ENCODE measurements at places on chromosomes 1 and 21.

- peak; percentile 70 for DNase-seq
Measured at GRCh38 chr1:64098846-64099582, 104.4 kb upstream of the UBE2U start.

DNA sequence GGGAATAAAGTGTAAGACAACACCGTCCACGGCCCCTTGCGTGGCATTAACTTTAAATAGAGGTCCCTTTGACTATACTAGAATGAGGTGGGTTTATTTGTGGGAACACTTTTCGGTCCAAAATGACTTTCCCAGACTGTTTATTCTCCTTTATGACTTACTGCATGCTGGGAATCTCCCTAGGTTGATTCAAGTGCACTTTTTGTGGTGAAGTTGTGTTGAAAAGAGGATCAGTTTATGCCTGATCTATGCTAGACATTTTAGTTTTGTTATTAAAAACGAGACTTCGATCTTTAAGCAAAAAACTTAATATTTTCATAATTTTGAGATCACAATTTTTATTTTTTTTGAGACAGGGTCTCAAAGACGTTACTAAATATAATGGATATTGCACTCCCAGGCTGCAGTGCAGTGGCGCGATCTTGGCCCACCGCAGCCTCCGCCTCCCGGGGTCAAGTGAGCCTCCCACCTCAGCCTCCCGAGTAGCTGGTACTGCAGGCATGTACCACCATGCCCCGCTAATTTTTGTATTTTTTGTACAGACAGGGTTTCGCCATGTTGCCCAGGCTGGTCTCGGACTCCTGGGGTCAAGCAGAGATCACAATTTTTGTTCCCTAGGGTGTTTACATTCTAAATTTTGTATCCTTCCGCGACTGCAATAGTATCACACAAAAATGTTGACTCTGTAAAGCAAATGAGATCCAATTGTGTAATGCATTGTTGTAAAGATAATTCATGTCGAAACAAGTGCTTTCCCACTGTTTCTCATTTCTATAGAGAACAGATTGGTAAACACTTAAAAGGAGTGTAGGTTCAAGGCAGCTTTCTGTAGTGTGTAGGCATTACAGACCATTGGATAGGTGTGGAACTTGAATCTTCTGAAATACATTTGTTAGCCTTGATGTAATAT, 1.6 kb downstream of the CDC42 start:
- DNase-seq, result no peak

GRCh38 chr1:117544509-117545109, 61.2 kb upstream of the TENT5C start:
- DNase-seq, result no peak

GRCh38 chr1:28147264-28148094, 29.0 kb downstream of the PTAFR start:
- no peak for DNase-seq

DNA sequence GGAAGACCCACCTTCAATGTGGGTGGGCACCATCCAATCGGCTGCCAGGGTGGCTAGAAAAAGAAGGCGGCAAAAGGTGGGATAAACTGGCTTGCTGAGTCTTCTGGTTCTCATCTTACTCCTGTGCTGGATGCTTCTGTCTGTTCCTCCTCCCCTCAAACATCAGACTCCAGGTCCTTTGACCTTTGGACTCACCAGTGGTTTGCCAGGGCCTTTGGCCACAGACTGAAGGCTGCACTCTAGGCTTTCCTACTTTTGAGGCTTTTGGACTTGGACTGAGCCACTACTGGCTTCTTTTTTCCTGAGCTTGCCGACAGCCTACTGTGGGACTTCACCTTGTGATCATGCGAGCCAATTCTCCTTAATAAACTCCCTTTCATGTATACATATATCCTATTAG, 55.9 kb downstream of the VCAM1 start:
- no peak for DNase-seq

- no peak for DNase-seq
Measured at GRCh38 chr1:115356356-115356755, 18.3 kb upstream of the NGF start.

GRCh38 chr1:151837197-151837596, 2.4 kb downstream of the C2CD4D start:
- no peak for DNase-seq

- DNase-seq, result no peak
Measured at GRCh38 chr1:79190074-79190473, 183.5 kb upstream of the ADGRL4 start.

GRCh38 chr1:1630191-1630964, 1.6 kb upstream of the MMP23B start:
- peak; percentile 92 for DNase-seq

GRCh38 chr1:167790117-167790516, 68.3 kb downstream of the MPZL1 start:
- DNase-seq, result no peak

DNA sequence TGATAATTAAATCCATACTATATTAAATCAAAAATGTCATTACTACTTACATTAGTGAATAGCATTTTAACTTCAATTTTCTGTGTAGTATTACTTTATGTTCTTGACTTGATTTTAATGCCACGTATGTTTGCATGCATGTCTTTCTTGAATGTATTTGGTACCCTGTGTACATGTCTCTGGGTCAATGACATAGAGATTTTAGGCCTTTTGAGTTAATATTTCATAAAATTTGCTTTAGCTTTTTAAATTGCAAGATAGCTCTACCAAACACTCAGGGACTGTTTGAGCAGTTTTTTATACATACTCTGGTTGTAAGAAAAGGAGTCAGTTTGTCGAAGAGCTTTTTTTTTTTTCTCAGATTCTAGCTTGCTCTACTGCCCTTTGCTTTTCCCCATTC, 1.5 kb downstream of the MLLT11 start:
- DNase-seq, result no peak

DNA sequence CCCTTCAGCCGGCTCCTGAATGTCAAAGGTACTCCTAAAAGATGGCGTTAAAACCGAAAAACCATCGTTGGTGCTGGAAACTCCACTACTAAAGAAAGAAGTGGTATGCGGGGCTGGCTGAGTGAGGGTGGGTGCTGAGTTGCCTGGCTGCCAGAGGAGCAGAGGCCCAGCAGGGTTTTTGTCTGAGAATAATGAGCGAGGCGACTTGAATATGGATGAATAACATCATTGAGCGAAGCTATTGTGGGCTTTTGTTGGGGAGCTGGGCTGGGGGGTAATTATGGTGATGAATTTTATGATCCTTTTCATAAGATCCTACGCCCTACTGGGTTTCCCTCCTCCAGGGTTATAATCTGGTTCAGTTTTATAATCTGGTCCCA, 2.0 kb downstream of the PDPN start:
- peak; percentile 4 for DNase-seq

DNA sequence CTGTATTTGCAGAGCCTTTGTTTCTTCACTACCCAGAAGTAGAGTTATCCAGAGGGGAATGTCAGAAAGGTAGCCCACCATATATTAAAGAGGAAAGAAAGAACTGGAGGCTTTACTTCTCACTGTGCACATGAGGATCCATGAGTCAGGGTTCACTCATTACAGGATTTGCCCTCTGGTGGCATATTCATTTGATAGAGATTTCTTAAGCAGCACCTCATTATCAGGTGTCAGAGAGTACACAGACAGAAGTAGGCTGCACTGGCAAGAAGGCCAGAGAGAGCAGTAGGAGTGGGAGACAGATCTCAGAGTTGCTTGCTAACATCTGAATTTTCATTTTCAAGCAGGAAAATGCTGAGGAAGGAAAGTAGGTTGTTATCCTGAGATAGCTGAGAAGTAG, 123.8 kb downstream of the PIK3R3 start:
- no peak for DNase-seq

DNA sequence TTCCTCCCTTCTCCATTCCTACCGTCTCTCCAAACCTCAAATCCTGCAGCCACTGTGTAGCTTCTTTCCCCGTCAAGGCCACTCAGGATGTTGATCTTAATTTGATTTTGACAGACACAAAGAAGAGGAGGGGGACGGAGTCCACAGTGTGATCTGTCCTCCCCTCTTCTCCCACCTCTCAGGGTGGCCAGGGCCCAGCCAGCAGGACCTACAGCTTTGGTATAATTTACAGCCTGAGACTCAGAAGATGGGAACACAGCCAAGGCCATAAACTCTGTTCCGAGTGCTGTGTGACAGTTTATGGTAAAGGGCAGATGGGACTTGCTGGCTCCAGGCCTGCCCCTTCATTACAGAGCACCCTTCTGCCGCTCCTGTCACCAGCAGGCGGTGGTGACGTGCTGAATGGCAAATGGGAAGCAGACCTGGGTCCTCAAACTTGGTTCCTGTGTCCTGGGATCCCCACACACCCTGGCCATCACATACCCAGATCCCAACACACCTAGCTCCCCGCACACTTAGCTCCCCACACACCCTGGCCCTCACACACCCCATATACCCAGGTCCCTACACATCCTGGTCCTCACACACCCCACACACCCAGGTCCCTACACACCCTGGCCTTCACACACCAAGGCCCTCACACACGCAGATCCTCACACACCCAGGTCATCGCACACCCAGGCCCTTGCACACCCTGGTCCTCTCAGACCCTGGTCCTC, 71.6 kb downstream of the CD2 start:
- DNase-seq, result peak; percentile 94

GRCh38 chr1:100358210-100358609, 5.9 kb downstream of the CDC14A start:
- DNase-seq, result peak; percentile 9

- DNase-seq, result no peak
Measured at GRCh38 chr21:42443181-42443785, 39.6 kb downstream of the UBASH3A start.

GRCh38 chr1:173267453-173267945, 60.4 kb upstream of the TNFSF4 start:
- DNase-seq, result no peak

GRCh38 chr1:240319998-240320397, 228.3 kb downstream of the FMN2 start:
- no peak for DNase-seq

GRCh38 chr1:17081439-17081838, 27.6 kb upstream of the SDHB start:
- no peak for DNase-seq

DNA sequence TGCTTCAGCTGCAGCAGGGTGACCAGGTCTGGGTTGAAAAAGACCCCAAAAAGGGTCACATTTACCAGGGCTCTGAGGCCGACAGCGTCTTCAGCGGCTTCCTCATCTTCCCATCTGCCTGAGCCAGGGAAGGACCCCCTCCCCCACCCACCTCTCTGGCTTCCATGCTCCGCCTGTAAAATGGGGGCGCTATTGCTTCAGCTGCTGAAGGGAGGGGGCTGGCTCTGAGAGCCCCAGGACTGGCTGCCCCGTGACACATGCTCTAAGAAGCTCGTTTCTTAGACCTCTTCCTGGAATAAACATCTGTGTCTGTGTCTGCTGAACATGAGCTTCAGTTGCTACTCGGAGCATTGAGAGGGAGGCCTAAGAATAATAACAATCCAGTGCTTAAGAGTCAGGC, 2.9 kb downstream of the C1QA start:
- DNase-seq, result peak; percentile 28

DNA sequence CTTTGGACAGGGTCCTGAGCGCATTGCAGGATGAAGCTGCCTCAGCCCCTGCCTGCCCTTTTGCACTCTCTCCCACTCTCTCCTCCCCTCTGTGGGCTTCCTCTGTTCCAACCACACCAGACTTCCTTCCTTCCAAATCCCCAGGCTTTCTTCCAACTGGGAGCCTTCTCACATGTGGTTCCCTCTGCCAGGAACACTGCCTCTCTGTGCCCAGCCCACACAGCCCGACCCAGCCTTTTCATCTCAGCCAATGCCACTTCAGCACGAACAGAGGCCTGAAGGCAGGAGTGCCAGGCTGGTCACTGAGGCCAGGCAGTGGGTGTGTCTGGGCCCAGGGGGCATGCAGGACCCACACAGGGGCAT, 5.9 kb downstream of the SELENON start:
- DNase-seq, result no peak

- DNase-seq, result peak; percentile 69
Measured at GRCh38 chr1:179082333-179082998, 596 bp downstream of the TOR3A start.

GRCh38 chr1:161307230-161307768, 2.5 kb downstream of the MPZ start:
- DNase-seq, result peak; percentile 76

DNA sequence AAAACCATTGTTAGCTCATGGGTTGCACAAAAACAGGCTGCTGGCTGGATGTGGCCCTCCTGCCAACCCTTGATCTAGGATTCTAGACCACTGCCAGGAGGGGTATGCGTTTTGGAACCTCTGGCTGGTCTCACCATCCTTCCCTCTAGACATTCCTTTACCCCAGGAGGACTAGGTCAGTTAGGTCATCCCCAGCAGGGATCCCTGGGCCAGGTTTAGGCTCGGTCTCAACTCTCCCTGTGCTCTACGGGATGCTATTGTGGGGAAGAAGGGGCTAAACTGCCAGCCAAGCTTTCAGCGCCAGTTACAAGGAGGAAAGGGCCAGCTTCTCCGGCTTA, 22.7 kb downstream of the SLC2A1 start:
- no peak for DNase-seq

GRCh38 chr1:32924881-32925344, 23.7 kb upstream of the TMEM54 start:
- DNase-seq, result no peak

GRCh38 chr1:18646786-18647410, 16.3 kb downstream of the PAX7 start:
- DNase-seq, result no peak

- DNase-seq, result no peak
Measured at GRCh38 chr1:3541936-3542335, 69.4 kb downstream of the MEGF6 start.

- no peak for DNase-seq
Measured at GRCh38 chr21:38326429-38326828, 69.6 kb downstream of the KCNJ15 start.

DNA sequence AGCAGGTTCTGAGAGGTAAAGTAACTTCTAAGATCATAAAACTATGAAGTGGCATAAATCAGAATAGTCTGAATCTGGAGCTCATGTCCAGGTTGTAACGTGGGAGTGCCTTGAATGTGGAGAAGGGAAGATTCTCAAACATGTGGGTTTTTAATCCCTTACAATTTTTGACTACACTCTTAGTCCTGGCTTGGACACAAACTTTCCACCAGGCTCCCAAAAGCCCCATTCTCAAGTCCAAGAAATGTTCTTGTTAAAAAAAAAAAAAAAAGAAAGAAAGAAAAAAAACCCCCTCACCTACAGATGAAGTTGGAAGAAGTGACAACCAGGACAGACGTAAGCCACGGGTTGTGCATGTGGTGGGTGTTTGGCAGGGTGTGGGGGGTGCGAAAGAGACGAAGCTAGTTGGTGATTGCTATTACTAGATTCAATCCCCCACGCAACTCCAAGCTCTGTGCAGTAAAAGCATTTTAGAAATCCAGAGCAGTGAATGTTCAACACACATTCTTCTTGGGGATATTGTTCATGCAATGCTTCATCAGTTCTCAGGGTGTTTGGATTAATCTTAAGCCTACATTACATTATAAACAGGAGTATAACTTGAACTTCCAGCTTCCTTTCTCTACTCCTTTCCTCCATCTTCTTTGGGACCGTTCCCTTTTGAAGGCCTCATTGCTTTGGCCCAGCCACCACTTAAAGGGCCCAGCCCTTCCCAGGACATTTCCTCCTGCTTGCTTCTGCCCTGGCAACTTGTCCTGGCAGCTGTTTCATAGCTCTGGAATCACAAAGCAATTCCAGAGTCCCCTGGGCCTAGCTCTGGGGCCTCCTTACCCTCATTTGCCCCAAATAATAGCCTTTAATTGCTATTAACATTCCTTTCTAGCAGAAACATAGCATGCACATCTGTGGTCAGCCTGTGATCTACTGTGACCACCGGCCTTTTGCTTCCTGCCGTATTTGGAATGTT, 41.8 kb downstream of the PHC2 start:
- DNase-seq, result no peak

GRCh38 chr1:110489973-110490542, 28.9 kb downstream of the KCNA10 start:
- DNase-seq, result peak; percentile 27

GRCh38 chr1:37890378-37891014, 31.1 kb upstream of the MTF1 start:
- peak; percentile 61 for DNase-seq
